ENCODE measurements at places on chromosomes 3 and 15. TPM values are rescaled to one million over a fixed set of nuclear protein-coding genes. Genes with fewer than 3 reads are reported as not detected.

DNA sequence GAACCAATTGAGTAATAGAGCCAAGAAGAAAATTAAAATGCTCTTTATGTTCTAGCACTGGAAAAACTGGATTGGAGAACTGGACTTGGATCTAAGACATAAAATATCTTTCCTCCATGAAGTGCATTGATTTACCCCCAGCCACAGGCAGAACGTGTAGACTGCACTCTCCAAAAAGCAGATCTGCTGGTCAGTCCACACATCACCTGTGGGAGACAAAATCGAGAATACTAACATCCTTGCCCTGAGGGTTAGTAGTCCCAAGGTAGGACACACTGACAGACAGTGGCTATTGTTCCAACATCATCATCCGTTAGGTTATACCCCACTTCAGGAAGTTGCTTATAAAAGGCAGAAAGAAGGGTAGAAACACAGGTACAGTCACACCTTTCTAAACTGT, 257.1 kb upstream of the STT3B start:
- DNase-seq = no peak

DNA sequence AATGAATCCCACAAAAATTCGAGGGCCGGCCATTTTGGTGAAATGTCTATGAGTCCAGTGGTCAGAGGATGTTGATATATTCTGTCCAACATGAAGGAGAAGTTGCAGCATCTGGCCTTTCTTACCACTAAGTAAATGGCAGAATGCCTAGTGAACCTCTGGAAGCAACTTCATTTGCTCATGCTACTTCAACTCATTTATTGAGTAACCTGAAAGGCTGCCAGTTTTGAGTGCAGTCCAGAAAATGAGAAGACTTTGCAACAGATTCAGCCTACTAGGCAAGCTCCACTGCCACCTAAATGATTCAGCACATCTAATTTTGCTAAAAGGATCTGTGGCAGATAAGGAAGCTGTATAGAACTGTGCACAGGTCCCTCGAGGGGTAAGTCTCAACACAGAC, 265.0 kb downstream of the OPA1 start:
- no peak for DNase-seq

- DNase-seq = no peak
These were observed 1.5 kb downstream of the CLDN1 start for GRCh38 chr3:190320594-190321362.

The RBP2 gene
- total RNA-seq = not detected

The LMLN gene
- total RNA-seq = 11.2 TPM

The XCR1 gene
- total RNA-seq = 0.70 TPM

DNA sequence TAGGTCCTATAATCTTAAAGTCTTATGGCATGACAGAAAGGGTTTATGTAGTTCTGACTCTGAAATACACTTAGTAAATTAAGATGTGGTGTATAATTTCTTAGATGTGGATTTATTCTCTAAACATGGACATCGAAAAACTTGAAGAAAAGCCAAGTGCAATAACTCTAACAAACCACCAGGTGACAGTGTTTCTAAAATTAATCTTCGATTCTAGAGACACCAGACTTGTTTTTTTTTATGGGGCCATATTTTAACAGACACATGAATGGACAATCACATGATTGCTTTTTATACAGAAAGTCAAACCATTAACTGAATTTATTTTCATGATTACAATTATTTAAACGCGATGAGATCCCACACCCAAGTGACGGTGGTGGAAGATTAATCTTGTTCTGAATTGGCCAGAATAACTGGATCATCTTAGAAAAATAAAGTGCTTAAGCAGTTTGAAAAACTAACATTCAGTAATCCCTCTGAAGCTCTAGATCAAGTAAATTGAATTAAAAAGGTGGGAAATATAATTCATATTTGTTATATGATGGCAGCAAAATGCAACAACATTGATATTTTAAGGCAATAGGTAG, 305.1 kb downstream of the LSAMP start:
- no peak for DNase-seq

- no peak for DNase-seq
These were observed 68.0 kb downstream of the TMEM108 start for GRCh38 chr3:133106169-133106568.

- no peak for DNase-seq
These were observed 356.6 kb downstream of the GABRG3 start for GRCh38 chr15:27327467-27328025.

The SGO1 gene
- total RNA-seq = 0.78 TPM

GRCh38 chr3:119649761-119650160, 10.6 kb downstream of the POPDC2 start:
- DNase-seq = no peak
